HL-60 (cell line): ENCODE measurements at places on chromosomes 16 and 17.

DNA sequence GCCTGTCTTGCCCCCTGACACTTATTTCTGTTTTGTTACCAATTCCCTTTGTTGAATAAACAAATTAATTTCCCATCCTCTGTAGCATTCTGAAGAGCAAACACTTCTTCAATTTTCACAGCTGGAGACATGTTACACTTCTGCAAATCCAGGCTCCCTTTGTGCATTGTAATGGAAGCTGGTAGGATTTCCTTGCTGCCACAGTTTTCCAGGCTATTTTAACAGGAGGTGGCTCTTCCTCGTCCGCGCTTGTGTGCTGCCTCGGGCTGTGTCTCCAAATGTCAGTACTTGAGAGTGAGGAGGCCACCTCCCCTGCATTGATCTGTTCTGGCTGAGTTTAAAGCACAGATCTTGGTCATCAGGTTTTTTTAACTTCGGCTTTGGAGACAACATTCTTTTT, 40.0 kb downstream of the SOST start:
- no peak for DNase-seq

- DNase-seq: no peak
Observed at GRCh38 chr16:57795431-57795878, 6.8 kb downstream of the KIFC3 start.

GRCh38 chr16:13913374-13914292, 6.3 kb upstream of the ERCC4 start:
- no peak for DNase-seq

GRCh38 chr17:55248077-55248476, 16.7 kb upstream of the HLF start:
- no peak for DNase-seq

DNA sequence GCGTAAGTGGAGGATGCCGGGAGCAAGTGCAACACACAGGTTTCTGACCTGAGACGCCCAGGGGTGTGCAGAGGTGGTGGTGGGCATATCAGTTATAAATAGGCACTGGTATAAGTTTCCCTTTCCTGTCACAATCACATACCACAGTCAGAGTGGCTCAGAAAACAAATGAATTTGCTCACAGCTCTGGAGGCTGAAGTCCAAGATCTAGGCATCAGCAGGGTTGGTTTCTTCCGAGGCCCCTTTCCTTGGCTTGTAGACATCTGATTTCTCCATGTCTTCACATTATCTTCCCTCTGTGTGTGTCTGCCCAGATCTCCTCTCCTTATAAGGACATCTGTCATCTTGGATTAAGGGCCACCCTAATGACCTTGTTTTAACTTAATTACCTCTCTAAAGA, 250.5 kb upstream of the TNRC6C start:
- no peak for DNase-seq

GRCh38 chr17:73548620-73549311, 95.5 kb downstream of the SDK2 start:
- no peak for DNase-seq

- no peak for DNase-seq
Observed at GRCh38 chr16:85750827-85751697, at the start of gene C16orf74. Gene C16orf74, minus strand, starts transcription at chr16:85751096. Its CDS starts 15,879 bp downstream, at chr16:85735217.

GRCh38 chr17:39740357-39741111, 2.8 kb downstream of the GRB7 start:
- DNase-seq: no peak

DNA sequence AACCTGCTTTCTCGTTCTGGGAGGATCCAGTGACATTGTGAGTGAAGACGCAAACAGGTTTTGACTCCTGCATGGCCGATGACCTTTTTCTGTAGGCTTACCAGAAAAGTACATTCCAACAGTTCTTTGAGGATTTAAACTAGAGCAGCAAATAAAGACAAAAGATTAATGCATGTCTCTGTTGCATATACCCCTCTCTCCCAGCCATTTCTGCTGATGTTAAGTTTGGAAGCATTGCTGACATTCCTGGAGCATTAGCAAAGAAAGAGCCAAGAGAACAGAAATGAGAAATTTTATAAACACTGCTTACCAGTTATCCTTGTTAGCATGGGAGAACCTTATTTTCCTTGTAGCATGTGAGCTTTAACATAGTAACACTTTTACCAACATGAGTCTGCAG, 49.3 kb downstream of the SIAH1 start:
- DNase-seq: no peak

DNA sequence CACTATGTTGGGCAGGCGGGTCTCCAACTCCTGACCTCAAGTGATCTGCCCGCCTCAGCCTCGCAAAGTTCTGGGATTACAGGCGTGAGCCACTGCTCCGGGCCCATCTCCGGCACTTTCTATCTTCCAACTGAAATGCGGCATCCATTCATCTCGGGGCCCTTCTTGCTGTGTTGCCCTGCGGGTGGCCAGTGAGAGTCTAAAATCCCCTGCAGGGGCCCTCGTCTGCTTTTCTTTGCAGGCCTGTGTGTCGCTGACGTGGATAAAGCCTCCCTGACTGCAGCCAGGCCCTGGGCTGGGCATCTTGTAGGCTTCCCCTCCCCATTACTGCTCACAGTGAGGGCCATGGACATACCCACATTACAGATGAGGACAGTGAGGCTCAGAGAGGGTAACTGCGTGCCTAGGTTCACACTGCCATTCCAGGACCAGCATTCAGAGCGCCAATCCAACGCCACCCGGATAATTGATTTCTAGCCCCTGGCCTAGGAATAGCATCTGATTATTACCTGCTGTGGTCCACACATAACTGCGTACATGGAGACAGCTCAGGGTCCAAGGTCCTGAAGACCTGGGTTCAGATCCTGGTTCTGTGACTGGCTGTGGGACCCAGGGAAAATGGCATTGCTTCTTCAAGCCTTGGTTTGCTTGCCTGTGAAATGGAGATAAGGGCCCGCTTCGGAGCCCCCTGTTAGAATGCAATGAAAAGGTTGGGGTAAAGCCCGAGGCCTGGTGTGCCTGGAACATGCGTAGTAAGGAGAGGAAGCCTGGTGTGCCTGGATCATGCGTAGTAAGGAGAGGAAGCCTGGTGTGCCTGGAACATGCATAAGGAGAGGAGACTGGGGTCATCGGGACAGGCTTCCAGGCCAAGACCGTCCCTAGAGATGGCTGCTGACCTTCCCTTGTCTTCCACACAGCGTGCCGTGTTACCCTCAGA, 25.0 kb downstream of the CRISPLD2 start:
- DNase-seq: no peak

GRCh38 chr17:35146214-35146833, 1.3 kb upstream of the UNC45B start:
- DNase-seq: no peak

GRCh38 chr17:28953444-28954118, 2.3 kb upstream of the PHF12 start:
- DNase-seq: peak; percentile 50

- no peak for DNase-seq
Observed at GRCh38 chr16:76943921-76944320, 247.1 kb upstream of the MON1B start.

DNA sequence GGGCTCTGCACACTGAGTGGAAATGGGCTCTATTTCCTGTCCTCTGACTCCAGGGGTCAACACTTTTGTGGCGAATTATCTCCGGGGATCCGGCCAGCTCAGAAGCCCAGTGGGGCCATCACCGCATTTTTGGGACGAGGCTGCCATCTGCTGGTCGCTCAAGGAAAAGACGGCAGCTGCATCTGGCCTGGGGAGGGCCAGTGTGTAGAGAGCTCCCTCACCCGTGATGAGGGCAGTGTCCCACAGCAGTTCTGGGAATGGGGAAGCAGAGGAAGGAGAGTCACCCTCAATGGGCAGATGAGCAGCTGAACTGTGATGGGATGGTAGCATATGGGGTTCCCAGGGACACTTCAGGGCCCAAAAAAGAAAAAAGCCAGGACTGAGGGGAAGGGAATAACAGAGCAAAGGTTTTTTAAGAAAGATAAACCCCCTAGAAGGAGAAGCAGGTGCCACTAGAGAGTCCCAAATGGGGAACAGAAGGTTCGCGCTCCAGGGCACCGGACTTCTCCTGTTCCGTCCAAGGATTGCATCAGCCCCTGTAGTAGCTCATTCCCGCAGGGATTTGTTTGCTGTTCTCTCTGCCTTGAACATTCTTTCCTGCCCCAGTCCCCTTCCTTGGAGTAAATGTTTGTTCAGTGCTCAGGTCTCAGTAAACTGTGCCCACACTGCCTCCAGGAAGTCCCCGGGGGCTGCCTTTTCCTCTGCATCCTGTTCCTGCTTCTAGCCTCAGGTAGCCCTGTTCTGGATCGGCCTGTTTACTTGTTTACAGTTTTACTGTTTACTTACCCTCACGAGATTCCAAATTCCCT, 9.3 kb upstream of the ABCC12 start:
- peak; percentile 61 for DNase-seq

- no peak for DNase-seq
Observed at GRCh38 chr16:86680162-86680561, 101.8 kb downstream of the FOXL1 start.

DNA sequence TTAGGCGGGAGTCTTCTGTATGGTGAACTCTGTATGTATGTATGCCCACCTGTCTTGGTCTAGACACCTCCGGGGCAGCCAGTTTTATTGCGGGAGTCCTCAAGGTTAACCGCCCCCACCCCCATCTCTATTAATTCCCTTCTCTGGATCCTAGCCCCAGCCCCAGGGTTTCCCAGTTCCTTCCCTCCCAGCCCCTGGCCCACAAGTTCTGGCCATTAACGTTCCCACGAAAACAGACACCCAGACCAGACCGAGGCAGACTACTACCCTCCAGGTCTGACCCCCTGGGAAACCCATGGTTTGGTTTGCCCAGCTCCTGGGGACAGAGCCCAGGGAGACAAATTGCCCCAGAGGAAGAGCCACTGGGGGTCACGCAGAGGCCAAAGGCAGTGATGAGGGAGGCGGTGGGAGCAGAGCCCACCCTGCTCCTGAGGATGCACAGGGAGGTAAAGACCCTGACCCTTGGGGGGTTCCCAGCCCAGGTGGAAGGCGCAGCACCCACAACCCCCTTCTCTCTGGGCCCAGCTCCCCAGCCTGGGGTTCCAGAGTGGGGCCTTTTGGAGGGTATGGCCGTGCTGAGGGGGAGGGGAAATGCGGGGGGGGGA, 8.5 kb downstream of the TBKBP1 start:
- no peak for DNase-seq

- DNase-seq: no peak
Observed at GRCh38 chr17:49249890-49250522, 19.4 kb upstream of the PHOSPHO1 start.

- no peak for DNase-seq
Observed at GRCh38 chr16:57938936-57939871, 31.7 kb downstream of the CNGB1 start.

- DNase-seq: no peak
Observed at GRCh38 chr17:42818379-42818778, 5.7 kb downstream of the BECN1 start.

- no peak for DNase-seq
Observed at GRCh38 chr16:49341706-49342105, 31.9 kb upstream of the C16orf78 start.

GRCh38 chr16:49513040-49513439, 139.4 kb downstream of the C16orf78 start:
- no peak for DNase-seq

DNA sequence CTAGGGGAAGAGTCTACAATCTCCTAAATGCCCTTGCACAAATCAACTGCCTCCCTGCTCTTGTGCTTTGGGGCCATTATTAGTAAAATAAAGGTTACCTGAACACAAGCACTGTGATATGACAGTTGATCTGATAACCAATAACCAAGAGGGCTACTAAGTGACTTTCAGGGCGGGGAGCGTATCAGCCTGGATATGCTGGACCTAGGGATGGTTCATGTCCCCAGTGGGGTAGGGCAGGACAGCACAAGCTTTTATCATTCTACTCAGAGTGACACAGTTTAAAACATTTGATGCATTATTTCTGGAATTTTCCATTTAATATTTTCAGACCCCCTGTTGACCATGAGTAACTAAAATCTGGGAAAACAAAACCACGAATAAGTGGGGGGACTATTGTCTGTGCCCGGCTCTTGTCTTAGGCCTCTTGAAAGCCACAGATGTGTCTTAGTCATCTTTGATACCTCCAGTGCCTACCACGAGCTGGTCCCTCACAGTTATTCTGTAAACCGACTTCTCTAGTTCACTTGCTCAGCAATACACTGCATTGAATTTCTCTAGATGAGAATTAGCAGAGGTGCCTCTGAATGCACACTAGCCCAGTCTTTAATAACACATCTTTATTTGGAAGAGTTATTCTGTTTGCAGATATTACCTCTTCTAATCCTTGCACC, 94.6 kb upstream of the DHX40 start:
- no peak for DNase-seq

DNA sequence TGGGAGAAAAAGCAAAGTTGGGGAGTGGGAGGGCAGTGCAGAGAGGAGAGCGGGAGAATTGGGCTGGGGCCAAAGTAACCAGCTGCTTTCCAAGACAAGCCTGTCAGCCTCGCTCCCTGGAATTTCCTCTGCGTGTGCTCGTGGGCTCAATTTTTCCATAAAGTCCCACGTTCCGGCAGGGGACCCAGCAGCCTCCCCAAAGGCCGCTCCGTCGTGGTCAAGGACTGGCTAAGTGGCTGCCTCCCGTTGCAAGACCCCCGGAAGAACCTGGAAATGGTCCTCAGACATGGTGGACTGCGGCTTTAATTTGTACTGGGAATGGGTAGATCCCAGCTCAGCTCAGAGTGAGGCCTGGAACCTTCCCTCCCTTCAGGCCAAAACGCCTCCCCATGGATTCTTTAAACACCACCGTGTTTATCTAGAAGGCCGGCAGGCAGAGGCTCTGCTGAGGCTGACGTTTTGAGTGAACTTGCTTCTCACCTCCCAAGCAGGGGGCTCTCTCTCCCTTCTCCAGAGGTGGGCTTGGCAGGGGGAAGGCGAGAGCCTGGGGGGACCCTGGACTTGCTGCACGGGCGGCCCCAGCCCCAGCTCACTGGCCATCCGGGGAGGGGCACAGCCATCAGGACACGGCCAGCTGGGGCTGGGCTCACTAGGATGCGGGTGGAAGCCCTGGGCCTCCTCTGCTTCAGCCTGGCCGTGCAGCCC, 190.0 kb downstream of the C16orf95 start:
- DNase-seq: no peak

GRCh38 chr17:50049636-50050035, 6.3 kb upstream of the ITGA3 start:
- DNase-seq: no peak

- no peak for DNase-seq
Observed at GRCh38 chr17:74715144-74715543, 2.4 kb upstream of the CD300LF start.

DNA sequence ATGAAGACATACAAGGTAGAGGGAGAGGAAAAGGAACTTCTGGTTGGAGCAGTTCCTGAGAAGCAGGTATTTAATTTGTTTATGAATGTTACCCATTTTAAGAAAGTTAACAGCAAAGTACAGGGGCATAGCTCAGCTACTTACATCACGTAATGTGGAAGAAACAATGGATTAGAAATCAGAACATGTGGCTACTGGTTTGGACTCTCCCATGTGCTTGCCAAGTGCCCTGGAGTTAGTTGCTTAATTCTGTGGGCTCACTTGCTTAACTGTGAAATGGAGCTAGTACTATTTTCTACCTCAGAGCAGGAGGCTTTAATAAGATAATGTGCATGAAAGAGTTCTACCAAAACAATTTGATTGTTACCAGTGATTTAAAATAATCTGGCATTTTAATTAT, 27.3 kb downstream of the RSPRY1 start:
- no peak for DNase-seq
